ENCODE measurements at places on chromosomes 16 and 17.

DNA sequence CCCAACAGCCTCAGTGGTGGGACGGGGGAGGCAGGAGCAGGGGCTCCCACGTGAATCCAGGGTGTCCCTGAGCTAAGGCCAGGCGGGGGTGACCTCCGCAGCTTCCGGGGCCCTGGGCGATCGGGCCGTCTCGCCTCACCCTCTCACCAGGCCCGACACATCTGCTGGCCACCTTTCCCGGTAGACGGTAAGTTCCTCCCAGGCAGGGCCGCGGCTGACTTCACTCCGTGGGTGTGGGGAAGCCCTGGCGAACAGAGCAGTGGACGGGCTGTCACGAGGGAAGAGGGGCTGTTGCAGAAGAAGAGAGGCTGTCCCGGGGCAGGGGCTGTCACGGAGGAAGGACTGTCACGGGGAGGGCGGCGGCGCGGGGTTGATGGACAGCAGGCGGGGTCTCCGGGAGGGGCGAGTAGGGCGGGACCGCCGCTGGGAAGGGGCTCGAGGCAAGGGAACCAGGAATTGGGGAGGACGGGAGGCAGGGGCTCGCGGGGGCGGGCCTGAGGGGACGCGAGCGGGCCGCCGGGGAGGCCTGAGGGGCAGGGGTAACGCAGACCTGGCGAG lies 498 bp downstream of the PKMYT1 start:
- no peak for DNase-seq

DNA sequence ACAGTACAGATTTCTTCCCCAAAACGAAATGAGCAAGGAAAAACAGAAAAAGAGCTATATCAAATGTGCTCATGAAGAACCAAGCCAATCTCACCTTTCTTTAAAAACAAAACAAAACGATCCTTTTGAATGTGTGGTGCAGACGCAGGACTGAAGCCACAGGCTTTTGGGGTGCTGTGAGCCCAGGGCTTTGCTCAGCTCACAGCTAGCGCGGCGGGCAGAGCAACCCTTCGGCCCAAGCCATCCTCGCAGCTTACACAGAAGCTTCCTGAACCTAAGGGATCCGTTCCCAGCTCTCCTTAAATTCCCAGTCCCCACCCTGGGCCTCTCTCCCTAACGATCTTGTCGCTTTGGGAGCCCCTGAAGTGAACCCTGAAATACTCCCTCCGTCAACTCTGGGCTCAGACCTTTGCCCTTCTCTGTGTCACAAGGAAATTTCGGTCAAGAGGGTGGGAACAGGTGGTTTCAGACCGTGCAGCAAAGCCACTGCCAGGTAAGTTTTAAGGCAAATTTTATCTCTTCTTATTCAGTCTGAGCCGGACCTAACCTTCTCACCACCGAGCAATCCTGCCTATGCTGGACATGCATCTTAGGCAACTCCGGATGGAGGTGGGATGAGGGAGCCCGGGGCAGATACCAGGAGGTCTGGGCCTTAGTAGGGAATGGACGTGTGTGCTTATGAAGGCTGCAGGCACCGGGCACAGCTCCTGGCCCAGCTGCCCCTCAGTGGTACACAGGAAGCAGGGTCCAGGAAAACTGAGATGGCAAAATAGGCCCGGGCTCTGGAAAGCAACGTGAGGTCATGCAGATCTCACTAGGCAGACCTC lies 52.0 kb downstream of the COTL1 start:
- DNase-seq, result no peak

- DNase-seq, result no peak
Measured at GRCh38 chr17:17264430-17264829, 16.6 kb downstream of the COPS3 start.

DNA sequence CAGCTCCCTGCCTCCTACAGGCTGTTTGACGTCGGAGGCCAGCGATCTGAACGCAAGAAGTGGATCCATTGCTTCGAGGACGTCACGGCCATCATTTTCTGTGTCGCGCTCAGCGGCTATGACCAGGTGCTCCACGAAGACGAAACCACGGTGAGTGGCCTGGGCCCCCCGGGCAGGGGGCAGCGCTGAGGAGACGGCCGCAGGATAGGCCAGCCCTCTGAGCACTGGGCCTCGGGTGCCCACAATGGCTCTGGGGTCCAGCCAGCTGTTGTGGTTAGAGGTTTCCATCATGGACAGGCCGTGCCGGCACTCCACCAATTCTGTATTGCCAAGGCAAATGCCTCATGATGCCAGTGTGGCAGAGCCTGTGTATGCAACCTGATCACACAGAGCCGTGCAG lies 88.6 kb downstream of the AMFR start:
- no peak for DNase-seq

GRCh38 chr17:7632492-7632894 lies 2.6 kb downstream of the SHBG start:
- DNase-seq, result peak; percentile 29

- no peak for DNase-seq
Measured at GRCh38 chr17:44782326-44782850, 23.6 kb downstream of the ADAM11 start.
